Activated CD4-positive, alpha-beta T cell treated with anti-CD3 and anti-CD28 coated beads, Interleukin-2, Interleukin-6, amounts not matched to agents 100 ng/mL and 50 ng/mL, durations not matched to agents 16 hours and 8 hours (primary cell): ENCODE measurements at places on chromosomes 1 and 21.

DNA sequence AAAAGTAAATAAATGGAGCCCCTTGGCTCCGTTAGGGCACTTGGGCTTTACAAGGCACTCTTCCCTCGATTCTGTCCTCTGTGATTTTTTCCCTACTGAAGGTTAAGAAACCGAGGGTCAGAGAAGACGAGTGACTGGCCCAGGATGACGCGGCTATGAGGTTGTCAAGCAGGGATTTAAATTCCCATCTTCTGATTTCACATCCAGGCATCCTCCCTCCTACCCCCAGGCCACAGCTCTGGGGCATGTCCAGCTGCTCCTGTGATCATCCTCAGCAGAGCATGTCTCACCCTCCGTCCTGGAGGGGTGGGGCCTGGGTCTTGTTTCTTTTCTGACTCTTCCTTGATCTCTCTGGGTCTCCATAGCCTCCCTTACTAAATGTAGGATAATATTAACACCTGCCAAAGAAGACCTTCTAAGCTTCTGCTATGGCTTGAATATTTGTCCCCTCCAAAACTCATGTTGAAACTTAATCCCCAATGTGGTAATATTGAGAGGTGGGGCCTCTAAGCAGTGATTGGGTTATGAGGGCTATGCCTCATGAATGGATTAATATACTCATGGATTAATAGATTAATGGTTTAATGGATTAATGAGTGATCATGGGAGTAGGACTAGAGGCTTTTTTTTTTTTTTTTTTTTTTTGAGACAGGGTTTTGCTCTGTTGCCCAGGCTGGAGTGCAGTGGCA lies 4.6 kb downstream of the CRYBG2 start:
- DNase-seq, result no peak

DNA sequence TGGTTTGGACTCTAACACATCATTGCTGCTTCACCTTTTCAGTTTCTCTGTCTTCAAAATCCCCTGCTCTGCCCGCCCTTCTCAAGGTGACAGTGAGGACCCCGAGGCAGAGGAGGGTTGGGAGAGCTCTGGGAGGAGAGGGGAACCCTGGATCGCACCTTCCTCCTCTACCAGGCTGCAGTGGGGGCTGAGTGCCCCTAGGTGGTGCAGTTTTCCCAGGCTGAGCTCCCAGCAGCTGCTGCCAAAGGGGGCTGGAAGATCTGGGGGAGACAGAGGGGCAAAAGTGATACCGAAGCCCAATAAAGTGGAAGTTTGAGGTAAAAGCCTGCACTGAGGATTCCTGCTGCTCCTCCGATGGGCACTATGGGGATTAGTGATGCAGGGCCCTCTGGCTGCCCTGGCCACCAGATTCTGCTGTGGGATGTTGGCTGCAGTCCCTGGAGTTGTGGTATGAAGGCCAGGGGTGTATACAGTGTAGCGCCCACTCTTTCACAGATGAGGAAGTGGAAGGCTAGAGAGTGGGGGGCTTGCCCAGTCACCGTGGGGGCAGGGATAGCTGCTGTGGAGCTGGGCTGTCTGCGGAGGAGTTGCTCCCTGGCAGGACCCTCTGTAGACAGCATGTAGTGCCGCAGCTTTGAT lies 40.7 kb upstream of the SCMH1 start:
- peak; percentile 35 for DNase-seq

GRCh38 chr1:10432910-10433700 lies 2.9 kb downstream of the CENPS start:
- no peak for DNase-seq

GRCh38 chr1:999725-1000356 lies at the start of gene HES4:
Gene HES4 (minus strand): TSS chr1:1000097. CDS start chr1:999973, 124 bp downstream.
- peak; percentile 64 for DNase-seq

DNA sequence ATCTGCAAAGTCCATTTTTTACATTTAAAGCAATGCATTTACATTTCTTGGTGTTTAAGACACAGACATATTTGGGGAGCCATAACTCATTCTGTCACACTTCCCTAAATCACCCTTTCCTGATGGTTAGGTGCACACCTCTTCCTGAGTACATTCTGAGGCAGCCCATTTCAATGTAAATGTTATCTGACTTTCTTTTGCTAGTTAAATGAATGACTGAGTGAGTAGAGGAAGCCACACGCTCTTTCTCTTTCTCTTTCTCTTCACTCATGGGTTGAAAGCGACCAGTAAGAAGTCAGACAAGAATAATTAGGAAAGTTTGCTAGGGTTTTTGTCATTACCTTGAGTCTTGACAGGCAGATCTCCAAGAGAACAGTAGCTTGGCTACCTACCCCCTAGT lies 143.1 kb downstream of the S1PR1 start:
- DNase-seq, result no peak

DNA sequence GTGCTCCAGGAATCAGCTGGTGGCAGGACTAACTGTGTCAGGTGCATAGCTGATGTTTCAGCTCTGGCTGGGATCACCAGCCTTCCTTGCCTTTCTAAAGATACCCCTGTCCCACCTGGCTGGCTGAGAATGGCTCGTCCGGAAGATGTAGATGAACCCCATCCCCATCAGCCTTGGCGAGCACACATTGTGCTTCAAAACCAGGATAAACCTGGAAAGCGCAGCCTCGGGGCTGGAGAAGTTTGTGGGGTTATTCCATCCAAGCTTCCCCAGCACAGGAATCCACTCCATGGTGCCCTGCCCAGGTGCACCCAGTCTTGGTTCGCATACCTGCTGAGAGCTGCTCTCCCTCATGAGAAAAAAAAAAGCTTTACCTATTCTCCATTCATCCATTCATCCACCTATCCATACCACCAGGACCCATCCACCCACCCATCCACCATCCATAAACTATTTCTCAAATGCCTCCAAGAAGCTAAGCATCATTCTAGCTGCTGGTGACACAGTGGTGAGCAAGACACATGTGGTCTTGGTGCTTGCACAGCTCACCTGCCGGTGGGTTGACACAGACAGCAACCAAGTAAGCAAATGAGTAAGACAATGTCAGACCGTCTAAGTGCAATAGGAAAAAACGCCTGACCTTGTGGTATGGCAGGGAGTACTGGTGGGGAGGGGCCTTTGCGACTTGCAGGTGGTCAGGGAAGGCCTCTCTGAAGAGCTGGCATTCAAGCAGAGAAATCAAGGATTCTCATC lies 94.0 kb downstream of the DMRTB1 start:
- DNase-seq, result no peak

- no peak for DNase-seq
These were observed 1464.8 kb upstream of the PRMT6 start for GRCh38 chr1:105591681-105592080.

DNA sequence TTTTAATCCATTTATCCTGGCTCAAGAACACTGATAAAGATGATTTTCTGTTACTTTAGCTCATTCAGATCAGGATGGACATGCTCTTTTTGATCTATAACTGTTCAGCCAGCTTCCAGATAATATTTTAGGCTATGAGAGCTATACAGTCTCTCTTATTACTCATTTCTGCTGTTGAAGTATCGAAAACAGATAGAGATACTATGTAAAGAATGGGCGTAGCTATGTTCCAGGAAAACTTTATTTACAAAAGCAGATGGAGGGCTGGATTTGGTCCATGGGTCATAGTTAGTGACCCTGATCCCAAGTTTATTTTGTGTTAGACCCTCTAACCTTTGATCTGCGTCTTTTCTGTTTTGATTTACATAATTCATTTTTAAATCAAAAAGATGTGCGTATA lies 78.8 kb upstream of the TENT5C start:
- no peak for DNase-seq

- no peak for DNase-seq
These were observed 4.4 kb downstream of the AK2 start for GRCh38 chr1:33032126-33032869.

DNA sequence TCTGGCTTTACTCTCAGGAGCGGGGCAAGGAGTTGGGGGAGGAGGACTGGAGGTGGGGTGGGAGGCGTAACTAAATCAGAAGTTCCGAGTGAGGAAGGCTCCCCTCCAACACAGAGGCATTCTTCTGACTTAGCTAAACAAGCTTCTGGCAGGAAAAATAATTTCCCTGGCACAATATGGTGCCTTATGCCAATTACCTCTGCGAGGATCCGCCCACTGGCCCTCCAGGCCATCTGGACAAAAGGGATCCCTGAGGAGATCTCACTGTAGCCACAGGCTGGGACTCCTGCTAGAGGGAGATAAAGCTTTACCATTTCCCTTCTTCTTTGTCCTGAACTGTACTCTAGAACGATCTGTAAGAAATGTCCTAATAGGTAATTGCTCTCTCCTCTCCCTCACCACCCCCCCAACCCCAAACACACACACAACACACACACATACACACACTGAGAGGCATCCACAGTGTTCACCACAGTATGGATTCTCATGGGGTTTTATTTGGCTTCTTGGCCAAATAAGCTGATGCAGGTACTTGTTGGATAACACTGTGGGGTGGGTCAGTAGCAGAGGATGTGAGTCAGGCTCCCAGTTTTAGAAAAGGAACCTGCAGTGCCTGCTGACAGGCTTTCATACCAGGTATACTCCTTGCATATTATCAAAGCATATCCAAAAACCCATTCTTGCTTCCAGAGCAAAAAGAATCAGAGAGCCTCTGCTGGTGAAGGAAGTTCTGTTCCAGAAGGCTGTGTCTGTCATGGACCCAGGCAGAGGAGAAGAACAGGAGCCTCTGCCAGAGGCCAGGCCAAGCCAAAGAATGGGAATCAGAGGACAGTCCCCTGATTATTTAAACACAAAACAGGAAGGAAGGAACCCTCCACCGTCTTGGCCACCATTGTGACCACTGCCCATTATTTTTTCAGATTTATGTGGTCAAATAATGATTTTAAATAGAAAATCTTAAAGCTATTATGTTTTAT lies 169.1 kb downstream of the C1orf21 start:
- no peak for DNase-seq

DNA sequence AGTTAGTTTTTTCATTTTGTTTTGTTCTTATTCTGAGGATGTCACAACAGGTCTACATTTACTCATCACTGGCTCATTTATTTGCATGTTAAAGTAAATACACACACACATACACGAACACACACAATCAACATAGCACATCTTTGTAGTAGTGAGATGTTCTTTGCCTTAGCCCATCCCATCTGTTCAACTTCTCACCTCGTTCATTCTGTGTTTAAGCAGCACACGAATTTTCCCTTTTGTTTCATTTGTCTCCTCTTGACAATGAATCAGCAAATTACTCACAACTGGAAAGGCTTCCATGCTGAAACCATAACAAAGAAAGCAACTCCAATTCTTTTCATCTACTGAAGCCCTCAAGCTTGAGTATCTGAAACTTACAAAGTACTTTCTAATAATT lies 133.3 kb upstream of the CHRM3 start:
- no peak for DNase-seq

GRCh38 chr1:38834937-38835827 lies 24.4 kb downstream of the RRAGC start:
- peak; percentile 81 for DNase-seq

DNA sequence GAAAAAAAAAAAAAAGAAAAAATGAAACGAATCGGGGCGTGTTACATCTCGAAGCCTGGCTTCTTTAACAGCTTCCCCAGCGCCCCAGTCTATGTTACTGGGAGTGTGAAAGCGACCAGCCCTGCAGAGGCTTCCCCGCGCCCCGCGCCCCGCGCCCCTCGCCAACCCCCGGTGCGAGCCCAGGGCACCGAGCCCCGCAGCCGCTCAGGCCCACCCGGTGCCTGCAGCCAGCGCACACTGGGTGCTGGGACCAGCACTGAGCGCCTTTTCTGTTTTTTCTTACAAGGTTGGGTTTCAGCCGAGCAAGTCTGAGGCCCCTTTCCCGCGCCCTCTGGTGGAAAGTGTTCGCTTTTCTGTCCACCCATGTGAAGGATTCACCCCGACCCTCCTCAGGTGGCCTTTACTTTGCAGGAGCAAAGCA lies 42.1 kb upstream of the ZNF496 start:
- DNase-seq, result peak; percentile 58

DNA sequence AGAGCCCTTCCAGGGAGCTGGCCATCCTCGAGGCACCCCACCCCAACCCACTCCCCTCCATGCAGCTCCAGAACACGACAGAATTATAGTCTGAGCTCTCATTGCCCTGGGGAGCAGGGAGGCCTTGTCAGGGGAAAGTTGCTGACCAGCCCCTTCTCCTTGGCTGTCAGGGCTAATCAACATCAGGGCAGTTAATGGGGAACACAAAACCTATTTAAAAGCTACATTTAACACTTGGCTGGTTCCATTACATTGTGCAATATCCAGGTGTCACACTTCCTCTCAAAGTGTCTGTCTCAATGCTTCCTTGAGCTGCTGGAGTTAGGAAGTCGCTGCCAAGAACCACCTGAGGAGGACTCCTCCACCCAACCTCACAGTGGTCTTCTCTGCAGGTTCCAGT lies 111.8 kb upstream of the GRIK3 start:
- no peak for DNase-seq

DNA sequence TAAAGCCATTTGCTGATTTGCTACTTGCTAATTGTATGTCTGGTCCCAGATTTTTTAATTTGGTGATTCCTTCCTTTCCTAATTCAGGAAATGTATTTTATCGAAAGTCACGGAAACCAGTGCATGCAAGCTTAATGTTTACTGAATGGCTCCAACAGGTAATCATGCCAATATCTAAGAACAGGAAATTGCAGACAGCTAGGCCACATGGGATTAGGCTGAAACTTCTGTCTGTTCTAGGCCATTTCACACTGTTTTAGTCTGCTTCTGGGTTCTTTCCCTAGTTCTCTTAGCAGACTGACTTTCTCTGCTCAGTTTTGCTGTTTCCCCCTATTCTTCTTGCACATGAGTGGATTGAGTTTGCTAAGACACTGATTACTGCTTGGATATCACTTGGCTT lies 111.4 kb downstream of the NTNG1 start:
- no peak for DNase-seq

DNA sequence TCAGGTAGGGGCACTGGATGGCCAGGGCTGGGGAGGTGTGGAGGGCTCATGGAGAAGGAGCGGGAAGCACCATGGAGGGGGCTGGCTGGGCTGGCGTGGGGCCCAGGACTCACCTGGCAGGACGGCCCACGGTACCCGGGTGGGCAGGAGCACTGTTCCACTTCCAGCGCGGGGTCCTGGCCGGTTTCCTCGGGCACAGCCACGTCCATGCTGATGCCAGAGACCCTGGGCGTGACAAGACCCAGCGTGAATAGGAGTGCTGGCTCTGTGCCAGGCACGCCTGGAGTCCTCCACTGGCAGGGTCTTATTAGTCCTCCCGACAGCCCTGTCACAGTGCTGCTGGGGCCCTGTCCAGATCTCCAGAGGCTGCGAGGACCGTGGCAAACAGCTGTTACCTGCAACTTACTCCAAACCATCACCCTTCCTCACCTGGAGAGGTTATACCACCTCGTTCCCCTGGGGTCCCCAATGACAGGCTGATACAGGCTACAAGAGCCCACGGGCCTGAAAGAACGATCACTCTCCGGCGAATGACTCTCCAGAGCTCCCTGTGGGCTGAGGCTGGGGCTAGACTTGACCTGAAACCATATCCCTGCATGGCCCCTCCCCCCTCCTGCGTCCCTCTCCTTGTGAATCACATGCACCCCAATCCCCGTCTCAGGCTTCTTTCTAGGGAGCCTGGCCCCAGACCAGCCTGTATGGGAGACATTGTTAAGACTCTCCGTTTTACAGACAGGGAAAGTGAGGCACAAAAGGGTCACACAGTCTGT lies 62.1 kb downstream of the HSPG2 start:
- DNase-seq, result no peak

DNA sequence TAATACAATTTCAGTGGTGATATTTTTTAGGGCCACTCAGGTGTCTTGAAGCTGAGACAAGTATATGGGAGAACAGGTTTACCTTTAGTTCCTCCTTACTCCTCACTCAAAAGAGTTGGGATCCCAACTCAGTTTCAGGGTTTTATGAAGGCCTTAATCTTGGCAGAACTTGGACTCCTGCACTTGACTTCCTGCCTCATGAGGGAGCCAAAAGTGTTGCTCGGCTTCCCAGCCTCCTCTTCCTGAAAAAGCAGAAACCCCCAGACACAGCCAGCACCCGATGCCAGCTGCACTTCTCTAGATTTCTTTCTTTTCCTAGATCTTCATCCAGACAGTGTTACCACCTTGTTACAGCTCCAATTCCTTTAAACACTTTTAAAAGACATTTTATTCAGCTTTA lies 70.8 kb upstream of the TMPRSS2 start:
- DNase-seq, result no peak
